ENCODE measurements at places on chromosomes 13 and 19.

GRCh38 chr13:98405690-98406344 lies 171.1 kb downstream of the STK24 start:
- no peak for DNase-seq

DNA sequence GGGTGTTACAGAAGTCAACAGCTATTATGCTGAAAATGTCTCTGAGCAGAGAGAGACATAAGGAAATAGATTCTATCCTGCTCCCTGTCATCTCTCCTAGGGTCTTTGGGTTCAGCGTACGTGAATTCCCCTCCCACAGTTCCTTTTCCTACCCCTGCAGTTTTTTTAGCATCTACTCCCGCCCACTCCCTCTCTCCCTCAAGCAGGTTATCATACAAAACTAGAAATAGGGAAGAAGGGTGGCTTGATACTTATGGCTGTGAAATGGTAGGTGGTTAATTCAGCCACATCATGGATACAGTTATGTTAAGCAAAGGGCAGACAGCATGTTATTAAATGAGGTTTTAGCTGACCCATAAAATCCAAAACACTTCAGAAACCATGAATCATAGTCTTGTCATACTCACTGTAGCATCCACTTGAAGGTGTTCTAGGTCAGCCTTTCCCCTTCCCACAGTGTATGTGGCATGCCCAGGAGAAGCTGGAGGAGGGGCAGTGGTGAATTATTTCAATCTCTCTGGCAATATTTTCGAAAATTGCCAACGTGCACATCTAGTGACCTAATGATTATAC lies 236.8 kb upstream of the SERP2 start:
- DNase-seq, result no peak

- DNase-seq, result no peak
These were observed 16.5 kb downstream of the SLC5A5 start for GRCh38 chr19:17888260-17888659.

GRCh38 chr13:43469791-43470190 lies 317.0 kb downstream of the ENOX1 start:
- no peak for DNase-seq

DNA sequence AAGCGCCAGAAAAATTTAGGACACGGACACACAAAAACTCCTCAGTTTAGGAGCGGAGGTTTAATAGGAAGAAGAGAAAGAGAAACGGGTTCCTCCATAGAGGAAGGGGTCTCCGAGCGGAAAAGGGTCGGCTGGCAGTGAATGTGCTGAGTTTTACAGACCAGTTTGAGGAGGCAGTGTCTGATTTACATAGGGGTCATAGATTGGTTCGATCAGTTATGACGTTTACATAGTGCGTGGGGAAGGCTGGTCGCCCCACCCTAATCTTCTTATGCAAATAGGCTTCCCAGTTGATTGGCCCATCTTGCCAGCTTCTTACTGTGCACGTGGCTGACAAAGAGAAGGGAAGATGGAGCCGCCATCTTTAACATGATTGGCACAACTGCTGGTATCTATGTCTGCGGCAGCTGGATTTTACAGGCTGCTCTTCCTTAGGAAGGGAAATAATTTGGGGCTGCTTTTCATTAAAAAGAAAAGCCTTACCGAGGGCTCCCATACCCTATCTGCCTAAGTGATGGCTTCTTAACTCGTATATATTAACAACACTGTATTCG lies 1.2 kb upstream of the ZNF225 start:
- no peak for DNase-seq

DNA sequence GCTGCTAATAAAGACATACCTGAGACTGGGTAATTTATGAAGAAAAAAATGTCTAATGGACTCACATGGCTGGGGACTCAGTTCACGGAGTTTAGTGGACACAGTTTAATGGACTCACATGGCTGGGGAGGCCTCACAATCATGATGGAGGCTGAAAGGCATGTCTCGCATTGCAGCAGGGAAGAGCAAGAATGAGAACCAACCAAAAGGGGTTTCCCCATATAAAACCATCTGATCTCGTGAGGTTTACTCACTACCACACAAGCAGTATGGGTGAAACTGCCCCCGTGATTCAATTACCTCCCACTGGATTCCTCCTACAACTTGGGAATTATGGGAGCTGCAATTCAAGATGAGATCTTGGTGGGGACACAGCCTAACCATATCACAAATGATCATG lies 1181.2 kb downstream of the PCDH9 start:
- DNase-seq, result no peak

DNA sequence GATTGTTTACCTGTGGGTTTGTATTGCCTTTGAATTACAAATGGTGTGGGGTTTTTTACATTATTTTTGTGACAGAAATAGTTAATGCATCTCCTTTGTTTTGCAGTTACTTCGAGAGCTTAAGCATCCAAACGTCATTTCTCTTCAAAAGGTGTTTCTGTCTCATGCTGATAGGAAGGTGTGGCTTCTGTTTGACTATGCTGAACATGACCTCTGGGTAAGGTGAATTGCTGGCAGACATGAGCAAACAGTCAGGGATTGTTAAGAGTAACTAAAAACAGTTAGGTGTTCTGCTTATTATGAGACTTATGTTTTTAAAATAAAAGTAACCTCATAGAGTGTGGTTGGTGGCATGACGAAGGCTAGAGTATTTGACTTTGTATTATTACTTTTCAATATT lies 95.0 kb downstream of the CDK8 start:
- DNase-seq, result no peak

- DNase-seq, result no peak
These were observed 885.2 kb downstream of the PCDH9 start for GRCh38 chr13:66344805-66345517.

- DNase-seq, result no peak
These were observed 6.5 kb upstream of the CCER2 start for GRCh38 chr19:38918526-38918925.
